HepG2 (cell line): ENCODE measurements at places on chromosomes 11 and 22. TPM values are rescaled to one million over a fixed set of nuclear protein-coding genes. Genes with fewer than 3 reads are reported as not detected.

DNA sequence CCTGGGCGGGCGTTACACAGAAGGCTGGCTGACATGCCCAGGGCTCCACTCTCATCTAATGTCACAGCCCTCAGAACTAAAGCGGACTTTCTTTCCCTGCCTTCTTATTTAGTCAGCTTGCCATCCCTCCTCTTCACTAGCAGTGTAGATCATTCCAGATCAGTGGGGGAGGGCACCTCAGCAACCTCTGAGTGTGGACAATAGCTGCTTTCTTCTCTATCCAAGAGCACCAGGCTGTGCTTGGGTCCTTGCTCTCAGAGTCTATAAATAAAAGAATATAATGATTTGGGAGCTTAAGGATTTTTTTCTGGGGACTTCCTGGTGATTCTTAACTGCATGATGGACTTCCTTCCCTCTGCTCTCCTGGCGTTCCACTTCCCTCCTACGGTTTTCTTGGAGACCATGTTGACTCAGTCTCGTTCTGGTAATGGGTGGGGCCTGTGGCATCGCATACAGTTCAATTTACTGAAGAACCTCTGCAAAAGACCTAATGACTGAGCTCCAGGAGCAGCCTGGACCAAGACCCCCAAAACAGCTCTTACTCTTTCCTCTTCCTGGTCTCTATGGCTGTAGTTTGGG is 2.9 kb upstream of the HMBS start:
- peaks cover 16% of the 10 kb centered on the region for H3K36me3 ChIP-seq
- H3K4me3 ChIP-seq, result no peak overlapping the region
- H3K27ac ChIP-seq, result no peak overlapping the region
- H3K4me1 ChIP-seq, result peaks cover 17% of the 10 kb centered on the region

DNA sequence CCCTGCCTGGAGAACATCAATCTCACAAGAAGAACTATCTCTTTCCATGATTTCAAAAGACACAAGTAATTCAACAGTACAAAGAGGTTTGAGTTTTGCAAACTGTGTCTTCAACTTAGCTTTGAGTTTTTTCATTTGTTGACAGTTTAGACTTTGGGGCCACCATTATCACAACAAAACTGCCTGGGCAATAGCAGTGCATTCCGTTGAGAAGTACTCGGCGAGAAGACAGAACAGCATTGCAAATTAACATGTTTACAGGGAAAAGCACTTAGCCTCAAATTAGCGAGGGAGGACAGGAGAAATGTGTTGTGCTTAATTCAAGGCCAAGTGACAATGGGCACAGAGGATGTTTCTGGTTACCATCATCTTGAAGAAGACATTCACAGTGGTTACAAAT is 133.2 kb upstream of the MPPED2 start:
- no peak overlapping the region for H3K4me3 ChIP-seq
- no peaks in the 10 kb centered on the region for H3K4me1 ChIP-seq
- H3K27ac ChIP-seq, result no peak overlapping the region
- no peaks in the 10 kb centered on the region for H3K36me3 ChIP-seq
- no peak for DNase-seq

GRCh38 chr11:20367313-20367948 is 3.9 kb downstream of the HTATIP2 start:
- H3K36me3 ChIP-seq, result no peaks in the 10 kb centered on the region
- H3K4me1 ChIP-seq, result peaks cover 12% of the 10 kb centered on the region
- no peak overlapping the region for H3K4me3 ChIP-seq
- H3K27ac ChIP-seq, result no peak overlapping the region

DNA sequence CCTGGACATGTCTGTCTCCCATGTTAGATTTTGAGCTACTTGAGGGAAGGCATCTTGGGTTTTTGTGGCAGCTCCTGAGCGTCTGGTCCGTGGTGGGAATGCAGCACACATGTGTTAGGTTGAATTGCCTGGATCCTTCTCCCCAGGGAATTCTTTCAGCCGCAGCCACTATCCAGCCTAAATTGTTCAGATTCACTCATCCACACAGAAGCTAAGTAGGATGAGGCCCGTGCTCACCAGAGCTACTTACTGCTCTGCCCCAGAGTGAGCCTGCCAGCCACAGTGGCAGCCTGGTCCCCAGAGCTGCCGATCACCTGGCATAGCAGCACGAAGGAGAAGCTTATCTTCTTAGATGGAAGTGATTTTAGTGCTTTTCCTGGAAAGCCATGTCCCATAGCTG is 34.4 kb upstream of the SORL1-AS1 start:
- peaks cover 42% of the 10 kb centered on the region for H3K36me3 ChIP-seq
- H3K4me1 ChIP-seq, result no peaks in the 10 kb centered on the region
- no peaks in the 10 kb centered on the region for H3K27me3 ChIP-seq
- DNase-seq, result no peak

- no peak overlapping the region for H3K4me3 ChIP-seq
- no peaks in the 10 kb centered on the region for H3K36me3 ChIP-seq
- H3K27me3 ChIP-seq, result no peaks in the 10 kb centered on the region; the same call in 1 of the 2 replicates
- DNase-seq, result no peak
- H3K27ac ChIP-seq, result no peak overlapping the region
- H3K4me1 ChIP-seq, result no peaks in the 10 kb centered on the region
Measured at GRCh38 chr11:19727246-19727645, 14.6 kb downstream of the NAV2 start.

- DNase-seq, result no peak
- no peaks in the 10 kb centered on the region for H3K36me3 ChIP-seq
- no peak overlapping the region for H3K27ac ChIP-seq
- H3K4me1 ChIP-seq, result no peaks in the 10 kb centered on the region
Measured at GRCh38 chr11:37788141-37788877, 1190.3 kb upstream of the RAG2 start.

DNA sequence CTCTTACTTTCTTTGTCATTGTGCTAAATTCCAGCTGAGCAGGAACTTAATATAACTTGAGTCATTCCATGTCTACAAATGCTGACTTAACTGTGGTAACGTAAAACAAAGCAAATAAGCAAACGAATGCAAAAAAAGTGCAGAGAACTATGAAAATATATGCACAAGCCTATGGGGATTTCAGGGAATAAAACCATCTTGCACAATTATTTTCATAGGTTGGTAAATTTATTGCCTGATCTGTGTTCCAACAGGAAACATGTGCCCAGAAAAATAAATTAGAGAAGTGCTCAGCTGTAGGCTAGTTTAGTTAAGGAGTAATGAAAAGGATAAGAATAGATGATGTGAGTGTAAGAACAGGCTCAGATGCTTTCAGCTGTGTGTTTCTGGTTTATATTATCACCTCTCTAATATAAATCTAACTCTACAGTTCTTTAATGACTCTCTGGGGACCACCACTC is 1169.3 kb downstream of the LRRC4C start:
- peaks cover 7% of the 10 kb centered on the region; the same call in 1 of the 2 replicates for H3K4me1 ChIP-seq
- no peaks in the 10 kb centered on the region for H3K36me3 ChIP-seq
- DNase-seq, result no peak
- H3K27me3 ChIP-seq, result no peaks in the 10 kb centered on the region

GRCh38 chr22:44585559-44586350 is 87.7 kb upstream of the RTL6 start:
- no peaks in the 10 kb centered on the region for H3K4me1 ChIP-seq
- H3K27ac ChIP-seq, result no peak overlapping the region
- H3K4me3 ChIP-seq, result no peak overlapping the region

DNA sequence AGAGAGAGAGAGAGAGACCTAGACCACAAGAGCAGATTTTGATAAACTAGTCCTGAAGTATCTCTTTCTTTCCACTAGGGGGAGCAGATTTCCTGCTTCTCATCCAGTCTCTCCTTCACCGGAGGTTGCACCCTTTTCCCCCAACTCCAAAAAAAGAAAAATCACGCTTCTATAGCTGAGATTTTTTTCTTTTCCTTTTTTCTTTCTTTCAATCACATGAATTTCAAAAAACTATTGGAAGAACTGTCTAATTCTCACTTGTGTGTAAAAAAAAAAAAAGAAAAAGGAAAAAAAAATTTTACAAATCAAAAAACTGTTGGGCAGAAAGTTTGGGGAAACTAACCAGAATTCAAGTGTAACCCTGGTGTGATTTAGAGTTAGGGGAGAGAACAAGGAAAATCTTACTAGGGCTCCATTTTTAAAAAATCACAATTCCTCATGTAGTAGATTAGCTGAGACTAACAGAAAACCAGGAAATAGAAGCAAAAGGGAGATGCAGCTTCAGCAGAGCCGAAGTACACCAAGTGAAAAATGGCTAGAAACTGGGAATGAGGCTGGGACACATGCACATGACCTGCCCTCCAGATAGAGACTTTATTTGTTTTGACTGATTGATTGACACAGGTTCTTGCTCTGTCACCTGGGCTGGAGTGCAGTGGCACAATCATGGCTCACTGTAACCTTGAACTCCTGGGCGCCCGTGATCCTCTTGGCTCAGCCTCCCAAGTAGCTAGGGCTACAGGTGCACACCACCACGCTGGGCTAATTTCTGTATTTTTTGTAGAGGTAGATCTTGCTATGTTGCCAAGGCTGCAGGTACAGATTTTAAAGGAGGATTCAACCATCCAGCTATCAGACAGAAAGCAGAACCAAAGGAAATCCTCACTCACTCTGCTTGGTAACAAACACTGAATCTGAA is 27.1 kb downstream of the SDHD start:
- H3K4me3 ChIP-seq, result peak overlapping the region; percentile 34; the same call in 1 of the 2 replicates
- no peak overlapping the region for H3K27ac ChIP-seq
- DNase-seq, result peak; percentile 54
- H3K4me1 ChIP-seq, result peaks cover 5% of the 10 kb centered on the region; the same call in 1 of the 2 replicates
- H3K36me3 ChIP-seq, result no peaks in the 10 kb centered on the region

DNA sequence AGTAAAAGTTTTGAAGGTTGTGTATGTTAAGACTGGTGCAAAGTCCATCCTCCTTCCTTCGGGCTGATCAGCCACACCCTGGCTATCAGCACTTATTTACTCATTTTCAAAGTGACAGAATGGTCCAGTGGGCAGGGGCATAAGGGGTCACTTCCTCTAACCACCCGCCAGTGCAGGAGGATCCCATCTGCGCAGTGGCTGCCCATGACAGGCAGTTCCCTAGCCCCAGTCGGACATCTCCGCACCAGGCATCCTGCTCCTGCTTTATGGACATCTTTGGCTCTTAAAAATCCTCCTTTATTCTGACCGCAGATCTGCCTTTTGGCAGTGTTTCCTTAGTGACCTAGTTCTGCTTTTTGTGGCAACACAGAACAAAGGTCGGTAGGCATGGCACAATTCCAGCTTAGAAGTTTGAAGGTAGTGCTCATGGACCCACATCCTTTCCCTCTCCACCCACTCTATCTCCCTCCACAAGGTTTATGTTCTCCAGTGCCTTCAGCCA is 55.9 kb downstream of the BMAL1 start:
- peaks cover 35% of the 10 kb centered on the region for H3K4me1 ChIP-seq
- H3K36me3 ChIP-seq, result no peaks in the 10 kb centered on the region
- H3K27me3 ChIP-seq, result no peaks in the 10 kb centered on the region
- peak; percentile 18 for DNase-seq

DNA sequence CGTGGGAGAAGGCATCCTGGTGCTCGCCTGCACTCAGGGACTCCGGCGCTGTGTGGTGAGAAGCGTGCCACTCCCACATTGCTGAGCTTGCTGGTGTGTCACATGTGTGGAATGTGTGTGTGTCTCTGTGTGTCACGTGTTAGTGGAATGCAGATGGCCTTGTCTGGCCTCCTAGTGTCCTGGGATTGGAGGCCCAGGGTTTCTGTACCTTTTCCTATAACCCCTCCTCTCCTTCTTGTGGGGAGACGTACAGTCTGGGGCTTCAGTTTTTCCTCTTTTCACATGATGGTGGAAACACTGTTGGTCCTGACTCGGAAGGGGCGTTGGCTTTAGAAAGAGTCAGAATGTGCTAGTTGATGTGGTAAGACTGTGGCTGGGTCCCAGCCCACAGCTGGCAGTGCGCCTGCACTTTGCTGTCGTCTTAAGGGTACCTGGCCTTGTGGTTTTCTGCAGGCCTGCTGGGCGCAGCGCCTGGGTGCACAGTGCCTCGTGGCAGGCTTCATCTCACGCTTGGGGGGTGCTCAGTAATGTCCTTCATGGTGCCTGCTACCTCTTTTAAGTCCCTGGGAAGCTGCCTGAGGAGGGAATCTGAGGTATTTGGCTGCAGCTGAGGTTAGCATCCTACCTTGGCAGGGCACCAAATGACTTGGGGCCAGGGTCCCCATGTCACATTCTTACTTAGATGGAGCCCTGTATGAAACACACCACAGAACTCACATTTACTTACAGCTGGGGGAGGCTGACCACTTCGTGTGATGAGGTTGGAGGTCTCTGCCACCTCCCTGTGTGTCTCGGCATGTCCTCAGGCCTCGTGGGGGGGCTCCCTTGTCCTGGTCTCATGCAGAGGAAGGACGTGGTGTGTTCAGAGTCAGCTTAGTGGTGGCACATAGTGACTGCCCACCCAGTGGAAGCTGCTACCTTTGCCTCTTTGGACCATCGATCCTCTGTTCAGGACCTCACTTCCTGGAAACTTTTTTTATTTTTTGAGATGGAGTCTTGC is 61.9 kb downstream of the MED15 start:
- H3K4me1 ChIP-seq, result no peaks in the 10 kb centered on the region
- H3K36me3 ChIP-seq, result peaks cover 89% of the 10 kb centered on the region
- H3K27ac ChIP-seq, result no peak overlapping the region
- DNase-seq, result no peak
- H3K4me3 ChIP-seq, result no peak overlapping the region
- no peaks in the 10 kb centered on the region for H3K27me3 ChIP-seq

GRCh38 chr22:45878051-45878781 is 98.7 kb downstream of the WNT7B start:
- no peaks in the 10 kb centered on the region for H3K36me3 ChIP-seq
- H3K4me3 ChIP-seq, result no peak overlapping the region
- DNase-seq, result no peak

DNA sequence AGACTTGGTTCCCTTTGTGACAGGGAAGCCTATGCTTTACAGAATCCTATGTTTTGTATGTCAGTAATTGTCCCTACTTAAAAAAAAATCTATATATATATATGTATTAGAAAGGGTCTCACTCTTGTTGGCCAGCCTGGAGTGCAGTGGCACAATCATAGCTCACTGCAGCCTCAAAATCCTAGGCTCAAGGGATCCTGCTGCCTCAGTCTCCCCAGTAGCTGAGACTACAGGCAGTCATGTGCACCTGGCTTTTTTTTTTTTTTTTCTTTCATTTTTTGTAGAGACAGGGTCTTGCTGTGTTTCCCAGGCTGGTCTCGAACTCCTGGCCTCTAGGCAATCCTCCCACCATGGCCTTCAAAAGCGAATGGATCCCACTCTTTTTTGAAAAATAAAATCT is 2.1 kb upstream of the NEAT1 start:
- no peaks in the 10 kb centered on the region for H3K27me3 ChIP-seq
- H3K4me1 ChIP-seq, result peaks cover 52% of the 10 kb centered on the region
- H3K4me3 ChIP-seq, result peak overlapping the region; percentile 70

GRCh38 chr11:132895340-132895739 is 637.0 kb downstream of the OPCML start:
- no peak overlapping the region for H3K4me3 ChIP-seq
- H3K27me3 ChIP-seq, result no peaks in the 10 kb centered on the region
- no peaks in the 10 kb centered on the region for H3K36me3 ChIP-seq
- H3K4me1 ChIP-seq, result no peaks in the 10 kb centered on the region

Gene OTOG
- total RNA-seq, result not detected in 2 replicates

Gene MYBPC3
- not detected in 2 replicates for total RNA-seq

Gene CALCB
- total RNA-seq, result not detected in 2 replicates

Gene SERPIND1
- 55.6 and 111 TPM in 2 replicates for total RNA-seq

Gene SLC1A2
- 16.5 and 23.2 TPM in 2 replicates for total RNA-seq

Gene RAG2
- total RNA-seq, result not detected in 2 replicates

Gene UCP2
- 3.2 and 5.5 TPM in 2 replicates for total RNA-seq
